ENCODE measurements at places on chromosomes 1 and 21. TPM values are rescaled to one million over a fixed set of nuclear protein-coding genes. Genes with fewer than 3 reads are reported as not detected.
A peak's percentile ranks its signal among the peaks of the same experiment; 100 is the strongest.

DNA sequence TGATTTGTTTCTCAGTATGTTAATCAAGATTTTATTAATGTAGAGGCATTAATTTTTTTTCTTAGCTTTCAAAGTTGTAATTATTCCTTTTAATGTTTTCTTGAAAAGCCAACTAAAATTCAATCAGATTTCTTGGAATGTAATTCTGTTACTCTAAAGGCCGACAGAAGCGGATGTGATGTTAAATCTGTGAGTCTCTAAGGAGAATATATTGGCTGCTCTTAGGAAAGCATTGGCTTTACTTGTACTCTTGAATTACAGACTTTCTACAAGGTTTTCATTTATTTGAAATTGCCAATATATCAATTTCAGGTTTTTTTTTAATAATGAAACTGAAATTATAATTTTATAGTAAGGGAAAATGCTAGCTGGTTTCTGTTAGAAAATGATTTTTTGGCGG lies 29.2 kb downstream of the RRP15 start:
- DNase-seq, result no peak

DNA sequence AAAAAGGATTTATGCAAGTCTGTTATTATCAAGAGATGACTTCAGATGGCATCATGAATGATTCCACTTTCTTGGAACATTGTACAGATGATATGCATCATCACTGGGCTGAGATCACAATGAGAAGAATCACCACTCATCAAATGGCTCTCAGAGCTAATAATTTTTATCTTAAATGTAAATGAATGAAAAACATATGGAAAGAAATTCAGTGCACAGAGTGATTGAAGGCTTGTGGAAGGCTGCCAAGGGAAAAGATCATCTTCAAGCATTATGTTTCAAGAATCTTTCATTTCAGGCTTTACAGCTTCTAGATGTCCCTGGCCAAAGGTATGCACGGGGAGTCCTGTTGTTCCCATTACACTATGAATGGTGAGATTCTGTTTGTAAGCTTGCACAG lies 955.7 kb downstream of the TTLL7 start:
- DNase-seq, result no peak

C1orf141 gene
- total RNA-seq, result not detected

CSF3R gene
- total RNA-seq, result 13.7 TPM

OR14K1 gene
- total RNA-seq, result not detected

AADACL4 gene
- not detected for total RNA-seq

- DNase-seq, result no peak
Observed at GRCh38 chr1:5394111-5394510, 598.1 kb downstream of the NPHP4 start.

DNA sequence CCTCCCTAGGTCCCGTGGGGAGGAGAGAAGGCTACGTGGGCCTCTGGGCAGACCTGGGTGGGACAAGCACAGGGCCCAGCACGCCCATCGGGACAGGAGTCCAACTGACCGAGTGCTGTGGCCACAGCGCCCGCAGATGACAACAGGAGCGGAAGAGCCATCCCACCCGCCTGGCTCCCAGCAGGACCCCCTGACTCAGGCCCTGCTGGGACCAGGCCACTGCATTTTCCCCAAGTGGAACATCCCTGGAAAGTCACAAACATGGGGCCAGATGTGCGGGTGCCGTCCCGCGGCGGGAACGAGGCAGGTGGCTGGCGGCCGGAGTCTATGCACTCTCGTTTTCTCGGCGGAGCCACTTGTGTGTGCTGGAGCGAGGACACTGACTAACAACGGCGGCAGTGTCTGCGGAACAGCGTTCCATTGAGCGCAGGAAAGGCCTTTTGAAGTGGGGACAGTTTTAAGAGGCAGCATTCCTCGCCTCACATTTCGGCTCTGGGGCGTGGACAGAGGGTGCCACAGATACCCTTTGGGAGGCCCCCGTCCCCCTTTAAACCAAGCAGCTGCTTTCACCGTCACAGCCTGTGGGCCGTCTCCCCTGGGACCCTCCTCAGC lies 93.7 kb upstream of the ARHGEF16 start:
- DNase-seq, result no peak

ITLN1 gene
- total RNA-seq, result 16.8 TPM

GRCh38 chr1:179079113-179079761 lies 2.6 kb upstream of the TOR3A start:
- DNase-seq, result peak; percentile 62

GRCh38 chr1:51519865-51520699 lies 1.0 kb upstream of the EPS15 start:
- no peak for DNase-seq

GRCh38 chr1:102434421-102434820 lies 437.7 kb upstream of the OLFM3 start:
- DNase-seq, result no peak

CLCNKB gene
- 0.65 TPM for total RNA-seq

- no peak for DNase-seq
Observed at GRCh38 chr1:57678138-57678537, 254.3 kb upstream of the DAB1 start.

GRCh38 chr1:216894494-216894893 lies 171.3 kb upstream of the ESRRG start:
- DNase-seq, result no peak

- DNase-seq, result peak; percentile 40
Observed at GRCh38 chr1:20733360-20733975, 965 bp upstream of the SH2D5 start.

TPTE gene
- total RNA-seq, result not detected

FALEC gene
- total RNA-seq, result not detected

CELSR2 gene
- 19.2 TPM for total RNA-seq

TLCD4 gene
- 18.2 TPM for total RNA-seq

DNA sequence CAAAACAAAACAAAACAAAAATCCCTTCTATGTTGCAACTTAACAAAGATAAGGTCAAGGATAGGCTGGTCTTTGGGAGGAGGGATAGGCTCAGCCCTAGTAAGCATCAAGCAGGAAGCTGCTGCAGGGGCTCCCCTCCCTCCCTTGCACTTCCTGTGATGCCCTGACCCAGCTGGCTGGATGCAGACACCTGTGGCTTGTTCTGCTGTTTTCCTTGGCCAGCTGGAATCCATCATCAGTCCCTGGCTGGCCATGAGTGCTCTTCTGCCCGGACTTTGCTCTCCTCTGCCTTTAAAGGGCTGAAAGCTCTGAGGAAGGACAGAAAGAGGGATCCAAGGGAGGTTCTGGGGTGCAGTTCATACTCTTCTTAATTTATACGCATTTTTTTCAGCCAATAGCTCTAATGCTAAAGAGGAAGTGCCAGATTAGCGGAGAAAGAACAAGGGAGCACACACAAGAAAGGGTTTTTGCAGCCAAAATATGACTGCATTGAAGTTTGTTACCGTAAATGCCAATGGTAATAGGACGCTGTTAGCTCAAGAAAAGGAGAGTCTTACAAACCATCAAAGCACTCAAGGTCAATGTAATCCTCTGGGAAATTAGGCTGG lies 19.9 kb upstream of the UBE2U start:
- no peak for DNase-seq

DNA sequence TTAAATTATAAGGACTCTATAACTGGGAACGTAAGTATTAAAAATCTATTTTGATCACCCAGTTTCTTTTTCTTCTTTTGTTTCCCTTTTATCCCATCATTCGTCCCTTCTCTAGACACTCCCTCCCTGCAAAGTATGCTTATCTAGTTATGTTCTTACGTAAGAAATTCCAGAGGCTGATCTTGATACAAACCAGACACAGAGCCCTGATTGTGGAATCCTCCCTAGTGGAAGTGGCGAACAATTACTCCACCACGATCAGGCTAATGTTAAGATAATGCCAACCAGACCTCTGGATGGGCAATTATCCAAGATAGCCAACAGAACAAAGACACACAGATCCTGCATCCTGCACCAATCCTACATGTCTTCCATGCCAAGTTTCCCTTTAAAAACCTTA lies 1557.4 kb downstream of the PLA2G4A start:
- no peak for DNase-seq

DNA sequence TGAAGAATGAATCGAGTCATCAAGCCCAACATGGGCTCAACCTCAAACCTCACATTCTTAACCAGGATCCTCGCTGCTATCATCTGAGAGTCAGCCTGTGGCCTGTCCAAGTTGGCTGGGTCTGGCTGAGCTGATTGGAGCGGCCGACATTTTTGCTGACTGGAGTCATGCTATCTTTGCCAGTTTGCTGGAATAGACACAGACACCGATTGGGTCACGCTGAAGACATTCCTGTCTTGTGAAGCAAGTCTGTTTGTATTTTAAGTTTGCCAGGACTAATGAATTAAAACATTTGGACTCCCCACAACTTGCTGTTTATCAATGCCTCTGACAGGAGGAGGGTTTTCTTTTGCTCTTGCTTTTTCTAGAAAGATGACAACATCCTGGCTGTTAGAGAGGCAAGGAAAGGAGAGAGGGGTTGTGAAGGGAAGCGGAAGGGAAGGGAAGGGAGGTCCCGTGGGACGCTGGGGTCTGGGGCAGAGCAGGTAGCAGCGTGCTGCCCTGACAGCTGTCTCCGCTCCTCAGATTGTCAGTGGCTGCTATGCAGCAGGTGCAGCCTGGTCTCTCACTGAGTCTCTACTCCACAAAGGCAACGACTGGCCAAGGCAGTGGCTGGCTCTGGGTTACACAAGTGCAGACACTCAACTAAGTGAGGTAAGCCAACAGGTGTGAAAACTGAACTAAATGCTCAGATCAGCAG lies at the start of gene MAP3K7CL:
Gene MAP3K7CL (plus strand): TSS at position 375 of the 700 bp plus-strand sequence. CDS start 2,701 bp downstream, outside the sequence.
- DNase-seq, result peak; percentile 46

GRCh38 chr1:226414098-226414698 lies 6.3 kb upstream of the PARP1 start:
- no peak for DNase-seq

NR1I3 gene
- not detected for total RNA-seq

ESRRG gene
- 6.8 TPM for total RNA-seq

GRCh38 chr1:173015629-173016028 lies 35.1 kb downstream of the TNFSF18 start:
- no peak for DNase-seq

- DNase-seq, result peak; percentile 72
Observed at GRCh38 chr21:46097336-46098293, at the start of gene COL6A2. Gene COL6A2, plus strand, starts transcription at chr21:46098112.

MEGF6 gene
- 22.2 TPM for total RNA-seq

SEMA6C gene
- 6.2 TPM for total RNA-seq

DNA sequence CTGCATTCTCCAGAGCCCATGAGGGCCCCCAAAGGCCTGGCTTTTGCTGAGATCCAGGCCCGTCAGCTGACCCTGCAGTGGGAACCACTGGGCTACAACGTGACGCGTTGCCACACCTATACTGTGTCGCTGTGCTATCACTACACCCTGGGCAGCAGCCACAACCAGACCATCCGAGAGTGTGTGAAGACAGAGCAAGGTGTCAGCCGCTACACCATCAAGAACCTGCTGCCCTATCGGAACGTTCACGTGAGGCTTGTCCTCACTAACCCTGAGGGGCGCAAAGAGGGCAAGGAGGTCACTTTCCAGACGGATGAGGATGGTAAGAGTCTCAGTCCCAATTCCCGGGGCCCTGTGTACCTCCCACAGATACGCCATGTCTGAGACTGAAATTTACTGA lies 39.1 kb downstream of the PTPRU start:
- no peak for DNase-seq

ZYG11B gene
- 33.3 TPM for total RNA-seq

- no peak for DNase-seq
Observed at GRCh38 chr21:35319684-35320283, 270.7 kb upstream of the RUNX1 start.

- no peak for DNase-seq
Observed at GRCh38 chr1:27872802-27873551, 633 bp downstream of the THEMIS2 start.
